Astrocyte of the cerebellum (primary cell): ENCODE measurements at places on chromosomes 6 and 20.

DNA sequence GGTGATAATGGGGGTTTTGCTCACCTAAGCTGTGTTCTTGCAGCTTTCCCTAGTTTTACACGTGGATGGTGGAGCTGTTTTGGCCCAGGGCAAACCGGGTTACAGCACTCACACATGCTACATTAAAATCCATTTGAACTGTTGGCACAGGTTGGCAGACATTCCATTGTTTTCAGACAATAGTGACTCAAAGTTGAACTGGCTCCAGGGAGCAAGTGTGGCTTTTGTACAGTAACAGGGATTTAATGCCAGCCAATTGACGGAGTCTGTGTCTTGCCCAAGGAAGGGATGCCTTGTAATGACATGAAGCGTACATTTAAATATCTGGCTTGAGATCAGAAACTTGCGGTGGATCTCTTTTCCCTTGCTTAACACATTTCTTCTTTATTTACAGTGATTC, 183.1 kb downstream of the DTNBP1 start:
- DNase-seq, result no peak

- DNase-seq, result no peak
Observed at GRCh38 chr20:63544958-63545516, 2.5 kb downstream of the SRMS start.

DNA sequence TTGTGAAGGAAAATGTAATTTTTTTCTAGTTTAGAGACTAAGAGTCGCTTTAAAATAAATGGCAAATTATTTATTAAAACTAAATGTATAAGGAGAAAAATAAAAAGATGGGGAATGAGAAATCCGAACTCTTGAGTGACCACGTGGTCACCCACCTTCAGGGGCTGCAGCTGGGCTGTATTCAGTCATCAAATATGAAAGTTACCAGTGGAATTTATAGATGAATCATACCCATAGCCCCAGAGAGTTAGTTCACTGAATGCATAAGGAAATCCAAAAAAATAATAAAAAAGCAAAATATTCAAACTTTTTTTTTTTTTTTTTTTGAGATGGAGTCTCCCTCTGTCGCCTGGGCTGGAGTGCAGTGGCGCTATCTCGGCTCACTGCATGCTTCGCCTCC, 947.7 kb upstream of the ADGRB3 start:
- DNase-seq, result no peak

GRCh38 chr6:125066964-125067363, 86.6 kb upstream of the TPD52L1 start:
- DNase-seq, result peak; percentile 87

GRCh38 chr6:38184585-38185080, 365.1 kb downstream of the ZFAND3 start:
- no peak for DNase-seq

- DNase-seq, result peak; percentile 89
Observed at GRCh38 chr20:25372584-25373336, 17.9 kb downstream of the ABHD12 start.

GRCh38 chr6:14721103-14721758, 524.6 kb upstream of the JARID2 start:
- no peak for DNase-seq

DNA sequence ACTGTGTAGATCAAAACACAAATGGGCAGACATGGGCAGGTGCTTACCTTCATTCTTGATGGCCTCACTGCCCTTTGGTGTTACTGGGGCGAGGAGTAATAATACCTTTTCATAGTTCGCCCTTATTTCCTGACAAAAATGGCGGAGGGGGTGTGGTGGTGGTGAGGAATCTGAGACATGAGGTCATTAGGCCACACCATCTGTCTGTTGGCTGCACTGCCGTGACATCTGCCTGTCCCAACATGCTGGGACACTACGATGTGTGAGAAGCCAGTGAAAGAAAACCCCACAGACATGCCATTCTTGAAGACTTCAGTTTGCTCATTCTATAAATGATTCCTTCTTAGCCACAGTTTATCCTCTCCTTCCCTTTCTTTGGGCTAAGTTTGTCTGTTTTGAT, 13.4 kb upstream of the MAPRE1 start:
- no peak for DNase-seq

GRCh38 chr20:5349448-5349847, 32.7 kb upstream of the PROKR2 start:
- DNase-seq, result no peak

DNA sequence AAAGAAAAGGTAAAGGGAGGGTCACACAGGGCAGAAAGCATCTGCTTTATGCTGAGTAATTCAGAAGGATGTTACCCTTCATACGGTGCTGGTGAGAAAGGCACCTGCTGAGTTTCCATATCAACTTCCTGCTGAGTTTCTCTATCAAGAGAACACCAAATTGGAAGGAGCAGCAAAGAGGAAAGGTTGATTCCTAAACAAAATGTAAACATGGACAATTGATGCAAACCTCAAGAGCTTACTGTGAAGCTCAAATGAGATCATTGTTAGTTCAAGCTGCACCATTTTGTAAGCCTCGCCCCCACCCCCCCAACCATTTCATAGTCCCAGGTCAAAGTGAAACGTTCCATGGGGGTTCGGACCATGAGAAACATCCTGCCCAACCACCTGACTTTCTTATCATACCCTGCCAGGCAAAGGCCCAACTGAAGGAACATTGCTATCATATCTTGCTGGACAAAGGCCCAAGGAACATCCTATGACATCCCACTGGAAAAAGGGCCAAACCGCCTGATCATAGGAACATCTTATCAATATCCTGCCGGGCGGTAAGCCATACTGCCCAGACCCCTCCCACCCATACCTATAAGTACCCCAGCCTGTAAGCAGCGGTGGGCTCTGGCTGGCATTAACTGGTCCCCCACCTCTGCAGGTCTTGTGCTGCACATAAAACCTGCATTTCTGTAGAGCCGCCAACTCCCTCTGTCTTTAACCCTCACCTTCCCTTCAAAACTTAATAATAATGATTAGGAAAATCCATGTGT, 171.6 kb downstream of the UBE3D start:
- DNase-seq, result no peak

DNA sequence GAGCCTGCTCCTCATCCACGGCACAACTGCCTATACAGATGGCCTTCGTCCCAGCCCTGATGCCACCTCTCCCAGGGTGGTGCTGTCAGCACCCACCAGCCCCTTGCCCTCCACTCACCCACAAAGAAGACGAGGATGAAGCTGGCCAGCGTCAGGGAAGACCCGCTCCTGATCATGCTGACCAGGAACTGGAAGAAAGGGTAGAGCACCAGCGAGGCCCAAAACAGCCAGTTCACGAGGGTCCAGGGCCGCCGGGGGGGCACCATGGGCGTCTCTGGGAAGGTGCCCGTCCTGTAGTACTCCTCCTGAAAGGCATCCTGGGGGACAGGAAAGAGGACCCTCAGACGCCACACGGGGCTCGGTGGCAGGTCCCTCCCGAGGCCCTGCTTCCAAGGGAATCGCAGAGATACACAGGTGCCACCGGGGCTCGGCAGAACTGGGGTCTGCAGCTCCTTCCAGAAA, 134.5 kb downstream of the AGPAT4 start:
- no peak for DNase-seq

DNA sequence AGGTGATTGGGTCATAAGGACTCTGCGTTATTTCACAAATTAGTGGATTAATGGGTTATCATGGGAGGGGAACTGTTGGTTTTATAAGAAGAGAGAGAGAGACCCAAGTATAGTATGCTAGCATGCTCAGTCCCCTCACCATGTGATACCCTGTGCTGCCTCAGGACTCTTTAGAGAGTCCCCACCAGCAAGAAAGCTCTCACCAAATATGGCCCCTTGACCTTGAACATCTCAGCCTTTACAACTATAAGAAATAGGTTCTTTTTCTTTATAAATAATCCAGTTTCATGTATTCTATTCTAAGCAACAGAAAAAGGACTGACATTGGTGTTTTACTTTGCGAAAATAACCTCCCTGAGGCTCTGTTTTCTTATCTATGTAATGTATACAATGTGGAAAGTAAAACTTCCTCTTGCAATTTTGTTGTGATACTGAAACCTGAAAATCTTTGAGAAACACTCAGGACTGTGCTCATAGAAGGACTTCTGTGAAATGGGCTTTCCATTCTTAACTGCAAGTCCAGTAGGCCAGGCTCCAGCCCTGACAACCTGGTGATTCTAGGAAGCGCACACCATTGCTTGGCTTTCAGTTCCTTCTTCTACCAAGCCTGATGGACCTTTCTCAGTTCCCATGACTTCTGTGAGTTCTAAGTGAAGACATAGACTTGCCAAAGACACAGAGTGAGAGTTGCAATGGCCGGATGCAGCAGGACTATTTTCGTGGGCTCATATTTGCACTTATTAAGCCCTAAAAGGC, 21.9 kb downstream of the SIRPD start:
- DNase-seq, result no peak

- DNase-seq, result no peak
Observed at GRCh38 chr20:17658648-17658993, 23.4 kb downstream of the RRBP1 start.

DNA sequence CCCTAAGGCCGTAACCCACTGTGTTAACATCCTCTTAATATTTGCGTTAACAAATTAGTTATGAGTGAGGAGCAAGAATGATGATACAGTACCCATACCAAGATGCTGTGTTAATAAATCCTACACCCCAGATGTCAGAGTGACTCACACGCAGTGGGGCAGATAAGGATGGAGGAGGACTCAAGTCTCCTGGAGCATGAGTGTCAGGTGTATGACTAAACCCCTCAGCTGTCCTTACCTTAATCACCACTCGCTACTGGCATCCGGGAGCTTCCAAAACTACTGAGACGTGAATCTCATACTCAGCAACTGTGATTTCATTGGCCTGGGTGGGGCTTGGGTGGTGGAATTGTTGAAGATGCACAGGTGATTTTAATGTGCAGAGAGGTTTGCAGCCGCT, 131.3 kb upstream of the MTHFD1L start:
- DNase-seq, result no peak

DNA sequence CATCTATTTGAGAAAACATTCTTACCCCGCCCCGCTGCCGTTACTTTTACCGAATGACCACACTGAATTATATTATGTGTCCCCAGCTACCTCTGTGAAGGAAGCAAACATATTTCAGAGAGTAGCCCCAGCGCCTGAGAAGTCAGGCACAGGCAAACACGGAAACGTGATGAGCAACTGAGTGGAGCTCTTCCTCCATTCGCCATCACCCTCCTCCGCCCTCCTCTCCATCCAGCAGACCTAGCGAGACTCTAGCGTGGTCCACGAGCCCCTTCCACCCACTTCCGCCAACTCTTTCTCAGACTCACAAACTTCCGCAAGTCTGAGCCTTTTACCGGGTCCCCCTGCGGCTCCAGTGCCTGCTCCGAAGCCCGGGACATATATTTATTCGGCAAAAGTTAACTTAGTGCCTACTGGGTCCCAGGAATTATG, 582 bp downstream of the SNRPB start:
- DNase-seq, result no peak

DNA sequence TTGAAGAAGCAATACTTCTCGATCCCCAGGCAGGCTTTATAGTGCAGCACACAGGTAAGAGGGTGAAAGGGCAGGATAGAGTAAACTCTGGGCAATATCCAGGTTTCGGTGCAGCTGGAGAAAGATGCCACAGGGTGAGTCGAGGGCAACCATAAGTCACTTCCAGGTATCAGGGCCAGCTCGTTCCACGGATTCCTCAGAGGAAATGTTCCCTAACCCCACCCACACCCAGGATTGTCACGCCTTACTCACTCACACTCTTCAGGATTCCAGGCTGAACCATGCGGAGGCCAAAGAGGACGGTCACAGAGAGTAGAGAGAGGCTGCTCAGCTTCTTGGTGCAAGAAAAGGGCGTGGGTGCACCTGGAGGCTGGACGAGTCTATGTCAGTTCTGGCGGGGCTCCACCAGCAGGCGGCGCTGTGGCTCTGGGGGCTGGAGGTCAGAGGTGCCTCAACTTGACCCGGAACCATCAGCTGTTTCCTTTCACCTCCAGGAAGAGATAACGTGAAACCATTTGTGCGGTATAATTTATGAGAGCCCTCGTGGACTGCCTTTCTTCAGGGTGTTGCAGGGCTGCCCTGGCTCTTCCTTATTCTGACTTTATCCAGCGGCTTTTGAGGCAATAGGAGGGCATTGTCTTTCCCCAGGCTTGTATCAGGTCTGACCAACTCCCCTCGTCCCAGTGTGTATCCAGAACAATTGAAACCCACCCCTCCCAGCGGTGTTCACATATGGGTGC, 14.5 kb upstream of the WFDC12 start:
- DNase-seq, result no peak

DNA sequence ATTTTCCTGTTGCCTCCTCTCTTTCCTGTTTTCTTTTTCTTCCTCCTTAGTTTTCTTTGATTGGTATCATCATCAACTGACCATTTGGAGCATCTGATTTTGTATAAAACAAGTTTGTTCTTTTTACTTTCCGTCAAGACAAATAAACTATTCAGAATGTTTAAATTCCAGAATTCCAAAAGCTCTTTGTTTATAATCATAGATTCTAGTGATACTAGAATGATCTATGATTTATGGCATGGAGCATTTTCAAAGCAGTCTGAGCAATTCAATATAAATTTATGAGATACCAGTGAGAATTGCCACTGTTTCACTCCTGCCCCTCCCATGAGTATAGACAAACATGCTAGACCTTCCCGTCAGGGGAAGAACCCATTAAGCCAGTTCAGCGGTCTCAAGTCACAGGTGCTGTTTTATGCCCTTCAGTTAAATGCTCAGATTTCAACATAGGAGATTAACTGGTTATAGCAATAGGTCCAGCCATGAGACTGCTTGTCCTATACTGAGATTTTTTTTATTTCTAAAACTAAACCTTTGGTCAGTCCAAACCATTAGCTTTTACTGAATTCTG, 60.7 kb downstream of the GRIK2 start:
- no peak for DNase-seq

- no peak for DNase-seq
Observed at GRCh38 chr6:169501128-169501527, 200.7 kb downstream of the WDR27 start.

- DNase-seq, result peak; percentile 71
Observed at GRCh38 chr6:21589352-21590345, 3.9 kb upstream of the SOX4 start.

- no peak for DNase-seq
Observed at GRCh38 chr20:35303382-35303734, 11.1 kb upstream of the FAM83C start.

DNA sequence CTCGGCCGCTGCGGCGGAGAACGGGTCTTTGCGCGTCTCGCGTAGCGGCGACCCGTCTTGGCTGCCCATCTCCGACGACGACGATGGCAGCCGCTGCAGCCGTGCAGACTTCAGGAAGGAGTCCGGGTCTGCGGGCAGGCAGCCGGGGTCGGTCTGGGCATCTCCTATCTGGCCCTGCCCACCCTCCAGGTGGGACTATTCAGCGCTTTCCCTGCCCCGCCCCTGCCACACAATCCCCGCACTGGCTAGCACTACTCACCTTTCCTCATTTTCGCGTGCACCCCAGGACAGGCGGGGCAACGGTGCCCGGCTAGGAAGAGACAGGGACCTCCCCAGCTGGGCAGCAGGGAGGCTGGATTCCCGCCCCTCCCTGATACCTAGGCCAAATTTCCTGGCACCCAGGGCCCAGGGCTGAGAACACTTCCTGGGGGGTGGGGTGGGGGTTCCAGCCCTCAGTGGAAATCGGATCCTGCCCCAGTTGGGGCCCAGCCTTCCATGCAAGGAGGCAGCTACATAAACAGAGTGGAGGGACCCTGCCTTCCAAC, 9.2 kb downstream of the GGT7 start:
- DNase-seq, result no peak

- DNase-seq, result peak; percentile 66
Observed at GRCh38 chr6:54801669-54802068, 44.9 kb upstream of the FAM83B start.
